Activated CD4-positive, alpha-beta T cell treated with anti-CD3 and anti-CD28 coated beads, Interleukin-2, Interleukin-6, amounts not matched to agents 100 ng/mL and 50 ng/mL, durations not matched to agents 16 hours and 8 hours (primary cell): ENCODE measurements at places on chromosomes 16 and 17.
A peak's percentile ranks its signal among the peaks of the same experiment; 100 is the strongest.

DNA sequence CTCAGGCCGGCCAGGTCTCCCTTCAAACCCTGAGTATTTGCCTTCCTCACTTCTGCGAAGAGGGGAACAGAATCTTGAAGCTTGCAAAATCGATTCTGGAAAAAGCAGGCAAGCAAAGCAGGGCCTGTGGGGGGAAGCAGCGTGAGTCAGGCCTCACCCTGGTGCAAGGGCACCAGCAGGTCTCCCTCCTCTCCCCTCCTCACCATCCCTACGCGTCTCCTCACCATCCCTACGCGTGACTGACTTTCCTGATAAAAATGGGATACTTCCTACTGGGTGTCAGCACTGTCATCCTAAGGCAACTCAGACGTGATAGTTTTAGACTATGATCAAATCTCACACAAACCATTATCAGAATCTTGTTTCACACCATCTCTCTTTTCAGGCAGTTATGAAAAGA is 12.1 kb downstream of the CMTM3 start:
- DNase-seq = no peak

- no peak for DNase-seq
Observed at GRCh38 chr16:19105891-19106624, 7.7 kb upstream of the ITPRIPL2 start.

DNA sequence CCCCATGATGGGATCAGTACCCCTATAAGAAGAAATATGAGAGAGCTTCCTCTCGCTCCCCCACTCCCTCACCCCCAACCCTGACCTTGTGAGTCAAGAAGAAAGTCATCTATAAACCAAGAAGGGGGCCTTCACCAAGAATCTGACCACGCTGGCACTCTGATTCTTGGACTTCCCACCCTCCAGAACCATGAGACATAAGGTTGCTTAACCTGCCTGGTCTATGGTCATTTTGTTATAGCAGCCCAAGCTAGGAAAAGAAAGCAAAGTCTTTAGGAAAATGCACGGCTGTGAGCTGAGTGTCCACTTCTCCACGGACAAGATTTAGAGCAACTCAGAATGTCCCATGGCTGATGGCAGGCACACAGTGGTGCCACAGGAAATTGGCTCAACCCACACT is 333.5 kb downstream of the SOX9 start:
- no peak for DNase-seq

DNA sequence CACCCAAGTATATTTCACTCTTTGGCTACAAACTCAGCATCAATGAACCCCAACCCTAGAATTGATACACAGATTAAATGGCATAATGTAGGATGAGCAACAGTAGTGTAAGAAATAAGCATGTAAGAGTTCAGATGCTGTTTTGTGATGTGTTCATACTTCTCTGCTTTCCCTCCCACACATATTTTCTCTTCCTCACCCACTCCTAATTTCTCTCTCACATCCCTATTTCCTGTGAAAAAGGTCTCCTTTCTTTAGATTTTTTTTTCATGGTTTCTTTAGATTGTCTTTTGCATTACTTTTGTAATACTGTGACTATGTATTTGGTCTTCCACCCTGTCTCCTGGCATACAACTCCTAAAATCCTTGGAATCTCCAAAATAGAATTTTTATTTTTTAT is 21.7 kb downstream of the CREBBP start:
- DNase-seq = no peak

DNA sequence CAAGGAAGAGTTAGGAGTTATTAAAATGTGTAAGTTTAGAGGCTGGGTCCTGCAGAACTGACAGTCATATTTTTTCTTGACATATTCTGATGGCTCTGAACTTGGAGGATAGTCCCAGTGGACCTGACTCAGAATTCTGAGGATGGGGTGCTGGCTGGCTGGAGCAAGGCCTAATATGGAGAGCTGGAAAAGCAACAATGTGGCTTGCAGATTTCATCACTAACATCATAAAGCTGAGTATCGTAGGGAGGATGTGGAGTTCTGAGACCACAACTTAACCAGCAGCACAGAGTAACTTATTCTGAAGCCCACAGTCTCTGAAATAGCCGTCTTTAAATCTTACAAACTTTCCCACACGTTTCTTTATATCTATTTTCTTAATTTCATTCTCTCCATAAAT is 2.3 kb downstream of the KRTAP1-5 start:
- no peak for DNase-seq

DNA sequence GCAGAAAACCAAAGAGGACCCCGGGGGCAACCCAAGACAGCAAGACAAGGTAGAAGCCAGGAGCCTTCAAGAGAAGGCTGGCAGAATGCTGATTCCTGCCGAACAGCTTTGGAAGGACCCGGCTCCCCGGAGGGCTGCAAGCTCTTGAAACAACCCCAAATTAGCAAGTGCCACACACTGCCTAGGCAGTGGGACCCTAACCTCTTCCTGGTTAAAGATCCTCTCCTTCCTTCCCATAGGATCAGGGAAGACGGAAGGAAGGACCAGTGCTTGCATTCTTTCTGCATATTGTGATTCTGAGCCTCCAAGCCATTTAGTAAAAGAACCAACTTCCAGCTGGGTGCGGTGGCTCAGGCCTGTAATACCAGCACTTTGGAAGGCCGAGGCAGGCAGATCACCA is 122.0 kb upstream of the AXIN2 start:
- no peak for DNase-seq

DNA sequence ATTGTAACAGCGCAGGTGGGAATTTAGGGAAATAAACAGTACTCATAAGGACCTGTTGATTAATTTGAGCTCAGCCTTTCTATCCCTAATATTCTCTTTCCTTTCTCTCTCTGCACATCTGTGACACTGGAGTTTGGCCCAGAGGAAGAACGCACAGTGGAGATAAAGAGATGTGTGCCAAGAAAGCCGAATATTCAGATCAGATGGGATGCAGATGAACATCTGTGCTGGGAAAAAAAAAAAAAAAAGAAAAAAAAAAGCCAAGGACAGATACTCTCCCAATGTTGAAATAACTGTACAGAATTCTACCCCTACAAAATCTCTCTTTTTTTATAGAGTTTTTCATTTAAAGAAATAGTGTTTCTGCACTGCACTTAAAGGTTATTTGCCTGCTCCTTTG is 485.4 kb downstream of the KCNJ2 start:
- no peak for DNase-seq

DNA sequence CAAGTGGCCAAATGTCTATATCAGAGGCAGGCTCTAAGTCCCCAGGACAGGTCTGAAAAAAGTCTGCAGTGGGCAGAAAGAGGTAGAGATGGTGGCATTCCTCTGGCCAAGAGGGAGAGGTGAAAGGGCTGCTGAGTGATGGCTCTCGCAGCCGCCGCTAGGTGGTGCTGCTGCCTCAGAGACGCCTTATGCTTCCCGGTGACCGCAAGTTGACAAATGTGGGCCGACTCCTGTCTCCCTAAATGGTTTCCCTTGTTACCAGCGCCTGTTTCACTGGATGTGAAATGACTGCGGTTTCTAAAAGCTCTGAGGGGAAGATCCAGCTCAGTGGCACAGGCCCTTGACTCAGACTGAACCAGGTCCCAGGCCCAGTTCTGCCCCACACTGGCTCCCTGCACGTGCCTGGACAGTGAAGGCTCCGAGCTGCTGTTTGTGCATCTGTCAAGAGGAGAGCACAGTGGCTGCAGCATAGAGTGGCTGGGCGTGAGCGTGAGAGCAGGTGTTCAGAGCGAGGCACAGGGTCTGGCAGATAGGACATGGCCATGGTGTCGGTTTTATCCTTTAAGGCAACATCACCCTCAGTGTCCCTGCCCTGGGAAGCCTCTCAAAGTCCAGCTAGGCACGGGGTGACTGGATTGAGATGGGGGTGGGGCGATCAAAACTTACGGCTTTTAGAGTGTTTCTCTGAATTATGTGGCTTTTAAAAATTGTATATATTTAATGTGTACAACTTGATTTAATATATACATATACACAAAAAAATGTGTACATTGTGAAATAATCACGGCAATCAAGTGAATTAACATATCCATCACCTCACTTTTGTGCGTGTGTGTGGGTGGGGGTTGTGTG is 19.9 kb downstream of the CLEC16A start:
- DNase-seq = peak; percentile 93

- DNase-seq = no peak
Observed at GRCh38 chr17:10052106-10052813, 146.1 kb downstream of the GAS7 start.

GRCh38 chr17:79164913-79165695 is 90.5 kb downstream of the ENGASE start:
- DNase-seq = no peak
